Bronchial epithelial cell (primary cell): ENCODE measurements at places on chromosomes 5 and 9. TPM values are rescaled to one million over a fixed set of nuclear protein-coding genes. Genes with fewer than 3 reads are reported as not detected.

Gene NR2F1-AS1
- 0.26 and 1.1 TPM in 2 replicates for total RNA-seq

Gene C5orf52
- total RNA-seq: not detected in 2 replicates

Gene FNBP1
- total RNA-seq: 13.4 and 15.7 TPM in 2 replicates

Gene TRIM7
- total RNA-seq: 20.8 and 35.7 TPM in 2 replicates

Gene UGCG
- 53.9 and 65.0 TPM in 2 replicates for total RNA-seq

Gene SPACA9
- 0.79 and 2.3 TPM in 2 replicates for total RNA-seq

DNA sequence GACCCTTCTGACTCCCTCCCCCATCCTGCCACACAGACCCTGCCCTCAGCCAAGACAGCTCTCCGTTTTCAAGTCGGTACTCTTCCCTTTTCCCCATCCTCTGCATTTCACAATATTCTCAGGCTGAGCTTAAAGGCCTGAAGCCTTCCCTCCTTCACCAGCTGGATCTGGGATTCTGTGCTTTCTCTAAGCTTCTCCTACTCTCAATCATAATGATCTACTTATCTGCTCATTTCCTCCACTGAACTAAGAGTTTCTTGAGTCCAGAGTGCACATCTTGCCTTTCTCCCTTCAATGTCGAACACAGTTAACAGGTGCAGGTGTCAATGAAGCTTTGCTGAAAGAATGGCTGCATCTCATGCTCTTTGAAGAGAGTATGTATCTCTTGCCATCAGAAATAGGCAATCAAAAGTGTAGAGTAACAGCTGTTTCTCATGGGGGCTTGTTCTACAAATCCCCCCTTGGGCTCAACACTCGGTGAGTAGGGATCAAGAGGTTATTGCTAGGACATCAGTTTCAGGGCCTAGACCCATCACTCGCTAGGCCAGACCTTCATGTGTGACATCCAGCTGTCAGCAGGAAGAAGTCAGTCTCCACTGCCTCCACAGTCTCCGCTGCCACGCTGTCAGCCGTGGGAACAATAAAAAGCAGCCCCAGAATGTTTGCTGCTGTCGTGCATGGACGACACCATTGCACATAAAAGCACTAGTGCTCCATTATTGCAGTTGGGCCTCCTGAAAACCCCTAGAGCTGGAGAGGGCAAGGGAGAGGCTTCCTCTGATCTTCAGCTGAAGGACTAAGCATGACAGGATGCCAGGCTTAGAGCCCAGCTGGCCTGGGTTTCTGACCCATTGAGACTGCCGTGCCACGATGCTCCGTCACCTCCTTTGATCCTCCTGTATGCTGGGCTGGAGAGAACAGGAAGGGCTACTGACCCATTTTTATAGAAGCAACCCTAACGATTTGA lies 23.7 kb downstream of the TRAF1 start:
- no peak for DNase-seq

DNA sequence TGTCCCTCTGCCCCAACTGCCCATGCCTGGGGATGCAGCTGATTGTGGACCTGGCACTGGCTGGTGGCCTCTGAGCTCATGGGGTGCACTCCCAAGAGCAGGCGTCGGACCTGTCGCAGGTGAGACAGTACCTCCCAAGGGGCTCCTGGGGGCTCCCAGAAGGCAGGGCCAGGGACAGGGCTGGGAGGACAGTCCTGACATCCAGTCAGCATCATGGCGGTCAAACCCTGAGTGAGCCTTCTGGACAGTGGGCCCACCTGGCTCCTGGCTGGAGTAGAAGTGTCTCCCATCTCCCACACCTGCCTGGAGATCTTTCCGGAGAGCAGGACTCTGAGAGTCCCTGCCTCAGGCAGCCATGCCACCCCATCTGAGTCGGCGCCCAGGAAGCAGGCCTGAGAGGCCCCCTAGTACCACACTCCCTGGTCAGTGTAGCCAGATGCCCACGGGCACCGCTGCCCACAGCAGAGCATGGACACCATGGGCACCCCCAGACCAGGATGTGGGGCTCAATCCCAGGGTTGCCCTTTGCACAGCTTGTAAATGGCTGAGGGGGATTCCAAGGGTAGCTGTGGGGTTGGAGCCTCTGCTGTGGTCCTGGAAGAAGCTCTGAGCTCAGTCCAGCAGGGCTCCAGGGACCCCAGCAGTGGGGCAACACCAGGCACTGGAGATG lies 6.6 kb downstream of the LCN9 start:
- DNase-seq: no peak

DNA sequence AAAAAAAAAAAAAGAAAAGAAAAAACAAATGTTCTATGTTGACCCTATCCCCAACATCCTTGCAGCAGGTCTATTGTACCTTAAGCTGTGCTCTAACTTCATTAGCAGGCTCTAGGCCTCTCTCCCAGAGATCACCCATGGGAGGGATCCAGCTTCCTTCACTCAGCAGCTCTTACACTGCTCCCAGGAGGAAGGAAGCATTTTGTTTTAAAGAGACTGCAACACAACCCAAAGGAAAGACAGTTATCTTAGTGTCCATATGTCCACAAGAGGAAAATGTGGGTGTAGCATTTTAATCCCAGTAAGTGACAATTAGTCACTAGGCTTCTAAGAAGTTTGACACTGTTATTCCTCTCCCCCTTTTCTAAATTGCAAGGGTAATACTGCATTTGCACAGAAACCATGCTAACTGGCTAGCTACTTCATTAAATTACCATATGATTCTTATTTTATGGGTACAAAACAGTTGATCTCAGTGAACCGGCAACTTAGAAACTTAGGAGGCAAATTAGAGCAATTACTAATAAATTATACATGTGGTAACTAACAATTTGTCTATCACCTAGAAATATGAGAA lies 58.8 kb downstream of the MARCHF3 start:
- DNase-seq: no peak

- no peak for DNase-seq
Measured at GRCh38 chr9:138007918-138008841, 130.6 kb downstream of the CACNA1B start.

- no peak for DNase-seq
Measured at GRCh38 chr5:150613991-150614660, 26.3 kb upstream of the SYNPO start.

DNA sequence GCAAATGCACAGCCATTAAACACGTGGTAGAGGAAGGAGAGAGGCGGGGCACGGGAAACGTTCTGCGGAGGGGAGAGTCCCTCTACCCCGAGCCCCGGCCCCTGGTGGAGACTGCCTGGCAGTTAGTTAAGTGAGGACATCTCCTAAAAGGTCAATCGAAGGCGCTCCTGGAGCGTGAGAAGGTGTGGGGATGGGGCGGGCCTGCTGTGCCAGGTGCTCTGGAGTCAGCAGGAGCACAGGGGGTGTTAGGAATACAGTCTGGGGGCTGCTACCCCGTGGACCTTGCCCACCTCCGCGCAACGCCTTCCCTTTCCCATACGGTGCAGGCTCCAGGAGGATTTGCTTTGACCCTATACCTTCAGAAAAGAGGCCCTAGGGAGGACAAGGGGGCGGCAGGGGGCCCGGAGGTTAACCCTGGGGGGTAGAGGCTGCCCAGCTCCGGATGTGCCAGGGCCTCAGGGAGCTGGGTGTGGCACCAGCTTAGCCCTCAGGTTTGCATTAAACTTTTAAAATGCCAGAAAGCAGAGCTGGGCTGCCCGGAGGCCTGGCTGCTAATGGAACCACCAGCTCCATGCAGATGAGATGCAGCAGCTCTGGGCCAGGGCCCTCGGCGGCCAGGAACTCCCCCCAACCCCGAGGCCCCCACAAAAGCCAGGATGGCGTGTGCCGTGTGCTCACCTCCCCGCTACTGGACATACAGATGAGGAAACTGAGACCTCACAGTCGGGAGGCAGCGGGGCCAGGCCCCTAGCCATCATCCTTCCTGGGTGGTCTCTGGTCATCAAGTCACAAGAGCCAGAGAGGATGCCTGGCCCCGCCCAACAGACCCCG lies 39.2 kb downstream of the NACC2 start:
- no peak for DNase-seq

DNA sequence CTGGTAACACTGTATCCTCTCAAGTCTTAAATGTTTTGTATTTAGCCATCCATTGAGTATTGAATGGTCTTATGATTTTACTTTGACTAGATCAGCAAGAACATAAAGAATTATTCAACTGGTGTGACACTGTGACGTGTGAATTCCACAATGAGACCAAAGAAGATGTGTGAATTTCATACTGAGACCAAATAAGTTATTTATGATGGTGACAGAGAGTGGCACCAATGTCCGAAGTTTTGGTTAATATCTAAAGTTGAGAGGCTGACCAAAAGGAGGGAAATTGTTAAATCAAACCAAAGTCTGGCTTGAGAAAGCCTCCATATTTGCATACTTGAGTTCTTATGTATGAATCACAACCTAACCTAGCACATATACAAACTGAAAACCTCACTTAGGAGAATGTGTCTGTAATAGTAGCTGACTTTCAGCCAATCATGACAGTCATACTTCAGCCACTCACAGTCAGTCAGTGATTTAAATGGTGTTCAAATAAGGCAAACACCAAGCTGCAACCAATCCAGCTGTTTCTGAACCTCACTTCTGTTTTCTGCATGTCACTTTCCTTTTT lies 31.5 kb upstream of the FAM170A start:
- no peak for DNase-seq

DNA sequence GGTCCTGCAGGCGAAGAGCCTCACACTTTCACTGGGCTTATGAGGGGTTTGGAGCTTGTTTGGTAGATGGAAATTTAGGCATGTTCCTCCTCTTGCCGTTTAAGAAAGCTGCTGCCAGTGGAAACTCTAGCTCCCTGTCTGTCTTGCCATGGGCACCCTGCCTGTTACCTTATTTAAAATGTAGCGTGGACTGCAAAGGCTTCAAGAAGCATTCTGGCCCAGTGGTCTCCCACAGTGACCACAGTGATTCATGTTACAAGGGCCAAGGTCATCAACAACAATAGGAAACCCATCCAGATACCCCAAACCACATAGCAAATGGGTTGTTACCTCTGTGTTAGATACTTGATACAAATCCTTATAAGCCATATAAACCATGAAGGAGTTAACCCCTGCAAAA lies 96.6 kb downstream of the DPYSL3 start:
- no peak for DNase-seq

- DNase-seq: peak; percentile 67
Measured at GRCh38 chr5:116626272-116626723, 51.7 kb upstream of the SEMA6A start.

DNA sequence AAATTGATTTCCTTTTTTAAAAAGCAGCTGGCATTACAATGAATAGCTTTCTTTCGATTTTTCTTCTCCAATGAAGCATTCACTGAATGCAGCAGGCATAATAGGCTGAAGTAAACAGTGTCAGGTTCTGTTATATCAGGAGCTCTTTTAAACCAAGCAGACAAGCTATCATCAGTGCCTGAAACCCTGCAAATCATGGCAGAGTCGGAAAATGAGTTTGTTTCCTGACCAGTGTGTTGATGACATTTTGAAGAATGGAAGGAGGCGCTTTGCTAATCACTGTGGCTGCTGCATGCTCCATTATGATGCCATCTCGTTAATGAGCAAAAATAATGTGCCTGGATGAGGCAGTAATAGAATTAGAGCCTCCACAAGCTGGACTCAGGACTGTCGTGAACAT lies 284.5 kb downstream of the ZNF608 start:
- DNase-seq: no peak

DNA sequence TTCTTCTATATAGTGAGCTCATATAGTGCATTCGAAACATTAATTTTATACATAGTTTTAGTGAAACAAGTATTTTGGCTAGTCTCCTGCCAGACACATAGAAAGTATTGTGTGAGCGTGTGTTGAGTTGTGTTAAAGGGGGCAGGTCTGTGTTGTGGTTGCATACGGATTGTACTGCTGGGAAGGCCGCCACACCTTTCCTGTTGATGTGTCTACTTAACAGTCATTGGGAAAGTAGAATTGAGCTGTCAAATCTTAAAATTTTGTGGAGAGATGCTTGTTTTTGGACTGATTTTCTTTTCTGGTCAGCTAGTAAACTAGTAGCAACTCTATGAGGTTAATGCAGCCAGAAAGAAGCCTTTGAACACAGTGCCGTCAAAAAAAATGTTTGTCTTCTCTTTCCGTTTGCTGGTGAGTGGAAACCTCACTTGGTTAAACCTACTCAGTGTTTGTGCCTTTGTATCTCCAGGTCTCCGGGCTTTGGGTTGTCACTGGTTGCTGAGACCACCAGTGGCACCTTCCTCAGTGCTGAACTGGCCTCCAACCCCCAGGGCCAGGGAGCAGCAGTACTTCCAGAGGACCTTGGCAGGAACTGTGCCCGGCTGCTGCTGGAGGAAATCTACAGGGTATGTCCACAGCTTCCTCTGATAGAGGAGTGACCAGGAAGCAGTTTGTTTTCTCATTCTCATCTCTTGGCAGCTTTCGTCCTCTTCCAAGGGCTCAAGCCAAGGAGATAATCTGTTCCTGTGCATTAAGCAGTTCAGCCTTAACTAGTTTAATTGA lies 51.5 kb downstream of the RCL1 start:
- no peak for DNase-seq
